ENCODE measurements at places on chromosomes 4 and X.

- no peak for DNase-seq
These were observed 129.2 kb upstream of the TRIM2 start for GRCh38 chr4:153074936-153075630.

- no peak for DNase-seq
These were observed 52.3 kb downstream of the SEPSECS start for GRCh38 chr4:25107827-25108516.

GRCh38 chr4:182969651-182970279 is 52.6 kb upstream of the DCTD start:
- no peak for DNase-seq

GRCh38 chr4:24468071-24468470 is 116.3 kb downstream of the DHX15 start:
- DNase-seq, result no peak
